ENCODE measurements at places on chromosomes 2 and 18. TPM values are rescaled to one million over a fixed set of nuclear protein-coding genes. Genes with fewer than 3 reads are reported as not detected.

DNA sequence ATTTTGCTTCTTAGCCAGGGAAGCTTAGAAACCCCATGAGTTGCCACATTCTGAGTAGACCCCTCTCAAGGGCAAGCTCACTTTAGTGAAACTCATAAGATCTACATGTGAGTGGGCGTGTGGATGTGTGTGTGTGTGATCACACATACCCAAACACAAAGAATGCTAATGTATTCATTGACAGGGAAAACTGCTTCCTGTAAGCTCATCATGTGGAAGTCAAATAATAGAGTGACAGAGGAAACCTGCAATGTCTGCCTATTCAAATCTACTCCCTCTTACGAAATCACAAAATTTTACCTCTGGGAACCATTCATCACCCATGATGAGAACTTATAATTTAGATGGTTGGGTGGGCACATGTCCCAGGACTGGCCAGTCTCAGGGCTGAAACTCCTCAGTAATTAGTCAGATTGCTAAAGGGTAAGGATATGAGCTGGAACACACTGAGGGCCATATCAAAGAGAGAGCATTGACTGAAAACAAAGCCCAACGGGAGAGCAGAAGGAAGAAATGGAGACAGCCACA lies 94.5 kb upstream of the CCDC150 start:
- DNase-seq, result no peak
- H3K36me3 ChIP-seq, result no peaks in the 10 kb centered on the region
- H3K4me3 ChIP-seq, result no peak overlapping the region
- H3K27ac ChIP-seq, result no peak overlapping the region
- no peaks in the 10 kb centered on the region for H3K27me3 ChIP-seq

Gene IL36G
- total RNA-seq, result not detected

Gene RAPGEF4
- not detected for total RNA-seq

GRCh38 chr2:216578325-216578724 lies 54.9 kb upstream of the IGFBP2 start:
- H3K27me3 ChIP-seq, result peaks cover 13% of the 10 kb centered on the region
- no peaks in the 10 kb centered on the region for H3K36me3 ChIP-seq
- DNase-seq, result no peak
- H3K4me1 ChIP-seq, result no peaks in the 10 kb centered on the region
- H3K27ac ChIP-seq, result no peak overlapping the region

Gene TMEM247
- not detected for total RNA-seq

DNA sequence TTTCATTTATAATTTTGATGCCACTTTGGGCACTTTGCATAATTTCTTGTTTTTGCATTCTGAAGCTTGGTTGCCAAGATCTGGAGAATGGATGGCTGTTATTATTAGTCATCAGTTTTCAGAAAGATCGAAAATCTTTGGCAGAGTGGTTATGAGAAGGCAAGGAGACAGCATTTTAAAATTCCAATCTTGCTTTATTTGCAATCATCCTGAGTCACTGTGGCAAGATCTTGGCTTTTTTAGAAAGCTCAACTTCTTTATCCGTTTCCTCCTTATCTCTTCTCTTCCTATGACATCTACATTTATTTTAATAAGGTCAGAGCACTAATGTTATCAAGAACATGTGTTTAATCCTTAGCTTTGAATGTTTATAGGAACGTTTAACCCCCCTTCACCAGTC lies 31.1 kb upstream of the EIF2AK3 start:
- H3K4me1 ChIP-seq, result no peaks in the 10 kb centered on the region
- H3K4me3 ChIP-seq, result no peak overlapping the region
- no peak for DNase-seq
- no peak overlapping the region for H3K27ac ChIP-seq
- no peaks in the 10 kb centered on the region for H3K36me3 ChIP-seq

- H3K27ac ChIP-seq, result no peak overlapping the region
- DNase-seq, result no peak
- H3K36me3 ChIP-seq, result no peaks in the 10 kb centered on the region
- no peaks in the 10 kb centered on the region for H3K27me3 ChIP-seq
- no peak overlapping the region for H3K4me3 ChIP-seq
Measured at GRCh38 chr2:215870986-215871385, 142.4 kb downstream of the MREG start.

- H3K4me1 ChIP-seq, result peaks cover 7% of the 10 kb centered on the region
- H3K27me3 ChIP-seq, result no peaks in the 10 kb centered on the region
- H3K4me3 ChIP-seq, result no peak overlapping the region
- DNase-seq, result no peak
Measured at GRCh38 chr18:58218117-58218516, 174.1 kb downstream of the NEDD4L start.

- peak; percentile 95 for DNase-seq
- H3K36me3 ChIP-seq, result no peaks in the 10 kb centered on the region
- peaks cover 17% of the 10 kb centered on the region for H3K4me1 ChIP-seq
- H3K27me3 ChIP-seq, result no peaks in the 10 kb centered on the region
Measured at GRCh38 chr2:105337122-105338019, at the start of gene C2orf49. Gene C2orf49, plus strand, starts transcription at chr2:105337540. Its CDS starts 48 bp downstream, at chr2:105337588.

Gene MFSD2B
- not detected for total RNA-seq

DNA sequence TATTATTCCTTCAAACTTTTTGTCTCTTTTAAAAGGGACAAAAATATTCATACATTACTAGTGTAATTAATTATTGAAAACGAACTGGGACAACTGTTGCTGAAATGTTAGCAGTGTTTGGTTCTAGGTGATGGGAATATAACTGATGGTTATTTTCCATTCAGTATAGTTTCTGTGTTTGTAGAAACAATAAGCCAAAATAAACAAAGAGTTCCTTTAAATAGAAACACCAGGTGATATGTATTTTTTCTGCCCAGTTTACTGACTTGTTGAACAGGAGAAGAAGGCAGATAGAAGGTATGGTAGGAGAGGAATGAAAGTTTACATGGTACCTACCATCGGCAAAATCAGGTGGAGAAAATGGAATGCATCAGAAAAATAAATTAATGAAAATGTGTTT lies 74.2 kb downstream of the LYPD6B start:
- no peak overlapping the region for H3K4me3 ChIP-seq
- DNase-seq, result no peak
- no peaks in the 10 kb centered on the region for H3K4me1 ChIP-seq
- H3K27me3 ChIP-seq, result no peaks in the 10 kb centered on the region
- no peaks in the 10 kb centered on the region for H3K36me3 ChIP-seq

DNA sequence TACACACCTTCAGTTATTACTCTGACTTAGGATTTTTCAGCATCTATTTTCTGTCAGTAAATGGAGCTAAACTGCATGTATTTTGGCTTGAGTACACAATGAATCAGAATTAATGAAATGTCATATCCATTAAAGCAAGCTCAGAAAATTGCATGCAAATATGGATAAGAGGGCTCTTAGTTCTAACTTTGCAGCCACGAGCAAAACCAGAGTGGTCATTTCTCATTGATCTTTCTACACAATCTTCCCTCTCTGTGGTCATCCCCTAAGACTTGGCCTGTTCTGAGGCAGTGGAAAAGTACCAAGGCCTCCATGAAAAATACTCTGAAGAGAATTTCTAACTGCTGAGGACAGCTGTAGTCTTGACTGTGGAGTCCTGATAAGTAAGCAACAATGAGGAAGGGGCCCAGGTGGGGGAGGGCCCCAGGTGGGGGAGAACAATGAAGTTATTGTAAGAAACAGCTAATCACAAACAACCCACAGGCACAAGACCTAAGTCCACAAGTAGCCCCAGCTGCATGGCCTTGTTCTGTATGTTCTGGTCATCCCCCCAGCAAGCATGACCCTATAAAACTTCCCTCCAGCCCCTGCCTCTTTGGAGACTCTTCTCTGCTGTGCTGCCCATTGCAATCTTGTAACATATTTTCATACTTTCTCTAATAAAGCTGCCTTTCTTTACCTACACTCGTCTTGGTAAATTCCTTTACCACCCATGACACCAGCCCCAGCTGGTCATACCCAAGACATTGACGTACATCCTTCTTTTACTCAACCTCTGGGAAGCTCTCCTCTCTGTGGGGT lies 230.3 kb downstream of the TDRD15 start:
- no peak for DNase-seq
- no peaks in the 10 kb centered on the region for H3K4me1 ChIP-seq
- no peaks in the 10 kb centered on the region for H3K27me3 ChIP-seq
- H3K4me3 ChIP-seq, result no peak overlapping the region
- H3K27ac ChIP-seq, result no peak overlapping the region

- peaks cover 2% of the 10 kb centered on the region for H3K36me3 ChIP-seq
- no peak overlapping the region for H3K27ac ChIP-seq
Measured at GRCh38 chr2:24073816-24074215, 2.3 kb downstream of the SF3B6 start.

Gene HOXD9
- not detected for total RNA-seq

DNA sequence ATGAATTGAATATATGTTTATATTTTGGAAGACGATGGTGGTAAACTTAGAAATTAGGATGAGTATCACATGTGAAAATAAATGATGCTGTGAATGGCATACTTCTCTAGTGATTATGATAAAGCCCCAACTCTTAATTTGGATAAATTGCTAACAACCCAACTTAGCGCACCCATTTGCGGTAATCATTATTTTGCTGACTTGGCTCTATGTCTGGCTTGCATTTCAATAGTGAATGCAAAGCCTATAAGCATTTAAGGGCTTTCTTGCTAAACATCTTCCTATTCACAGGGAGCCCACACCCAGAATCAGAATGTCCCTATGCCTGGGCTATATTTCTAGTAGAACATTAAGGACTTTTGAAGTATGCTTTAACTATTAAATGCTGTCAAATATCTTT lies 910.7 kb upstream of the FANCL start:
- H3K27ac ChIP-seq, result no peak overlapping the region
- no peaks in the 10 kb centered on the region for H3K27me3 ChIP-seq
- H3K4me1 ChIP-seq, result no peaks in the 10 kb centered on the region
- no peaks in the 10 kb centered on the region for H3K36me3 ChIP-seq

Gene LYPD6B
- total RNA-seq, result 1.2 TPM

GRCh38 chr2:185785851-185786473 lies 47.4 kb downstream of the FSIP2 start:
- DNase-seq, result no peak
- no peak overlapping the region for H3K27ac ChIP-seq
- no peaks in the 10 kb centered on the region for H3K4me1 ChIP-seq
- no peak overlapping the region for H3K4me3 ChIP-seq
- H3K36me3 ChIP-seq, result no peaks in the 10 kb centered on the region
- no peaks in the 10 kb centered on the region for H3K27me3 ChIP-seq

GRCh38 chr2:23293063-23293462 lies 91.9 kb upstream of the KLHL29 start:
- H3K36me3 ChIP-seq, result no peaks in the 10 kb centered on the region
- no peak for DNase-seq
- H3K27ac ChIP-seq, result no peak overlapping the region
- H3K4me3 ChIP-seq, result no peak overlapping the region

GRCh38 chr2:63741884-63742579 lies 99.7 kb upstream of the UGP2 start:
- H3K27ac ChIP-seq, result no peak overlapping the region
- no peaks in the 10 kb centered on the region for H3K36me3 ChIP-seq
- H3K27me3 ChIP-seq, result no peaks in the 10 kb centered on the region
- DNase-seq, result no peak

GRCh38 chr18:49016648-49017539 lies 66.1 kb upstream of the SMAD7 start:
- H3K27ac ChIP-seq, result no peak overlapping the region
- H3K27me3 ChIP-seq, result no peaks in the 10 kb centered on the region
- peak; percentile 15 for DNase-seq
- H3K4me1 ChIP-seq, result peaks cover 9% of the 10 kb centered on the region

DNA sequence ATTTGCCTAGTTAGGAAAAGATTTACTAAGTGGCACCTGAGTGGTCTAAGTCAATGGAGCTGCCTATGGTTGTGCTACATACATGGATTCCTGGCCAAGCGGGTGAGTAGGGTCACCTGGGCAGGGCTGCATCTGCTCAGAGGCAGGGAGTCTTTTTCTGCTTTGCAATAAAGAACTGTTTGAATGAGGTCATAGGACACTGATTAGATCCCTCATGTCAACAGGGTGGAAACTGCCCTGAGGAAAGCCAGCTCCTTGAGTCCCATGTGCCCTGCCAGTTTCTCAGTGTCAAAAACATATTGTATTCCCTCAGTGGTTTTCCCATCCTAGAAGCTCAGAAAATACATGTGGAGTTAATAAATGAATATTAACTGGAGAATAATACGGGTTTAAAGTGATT lies 4.6 kb downstream of the LAMA3 start:
- peaks cover 14% of the 10 kb centered on the region for H3K27me3 ChIP-seq
- H3K4me1 ChIP-seq, result peaks cover 13% of the 10 kb centered on the region
- no peak overlapping the region for H3K4me3 ChIP-seq

Data from B cell (primary cell).